ENCODE measurements at places on chromosomes 6 and 20.

DNA sequence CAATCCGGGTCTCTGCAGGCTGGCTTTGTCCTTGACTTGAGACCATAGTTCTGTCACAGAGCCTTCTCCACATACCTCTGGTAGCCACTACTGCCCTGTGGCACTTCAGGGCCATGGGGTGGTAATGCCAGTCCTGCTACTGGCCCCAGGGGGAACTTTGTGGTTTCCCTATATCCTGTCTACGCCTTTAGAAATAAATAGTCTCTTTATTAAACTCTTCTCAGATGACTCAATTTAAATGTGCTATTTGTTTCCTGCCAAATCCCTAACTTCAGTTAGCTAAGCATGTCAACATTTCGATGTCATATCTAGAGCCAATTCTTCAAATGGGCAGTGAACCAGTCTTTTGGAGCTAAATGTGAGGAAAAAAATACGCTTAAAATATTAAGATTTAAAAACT lies 60.1 kb downstream of the SEL1L2 start:
- DNase-seq = no peak

DNA sequence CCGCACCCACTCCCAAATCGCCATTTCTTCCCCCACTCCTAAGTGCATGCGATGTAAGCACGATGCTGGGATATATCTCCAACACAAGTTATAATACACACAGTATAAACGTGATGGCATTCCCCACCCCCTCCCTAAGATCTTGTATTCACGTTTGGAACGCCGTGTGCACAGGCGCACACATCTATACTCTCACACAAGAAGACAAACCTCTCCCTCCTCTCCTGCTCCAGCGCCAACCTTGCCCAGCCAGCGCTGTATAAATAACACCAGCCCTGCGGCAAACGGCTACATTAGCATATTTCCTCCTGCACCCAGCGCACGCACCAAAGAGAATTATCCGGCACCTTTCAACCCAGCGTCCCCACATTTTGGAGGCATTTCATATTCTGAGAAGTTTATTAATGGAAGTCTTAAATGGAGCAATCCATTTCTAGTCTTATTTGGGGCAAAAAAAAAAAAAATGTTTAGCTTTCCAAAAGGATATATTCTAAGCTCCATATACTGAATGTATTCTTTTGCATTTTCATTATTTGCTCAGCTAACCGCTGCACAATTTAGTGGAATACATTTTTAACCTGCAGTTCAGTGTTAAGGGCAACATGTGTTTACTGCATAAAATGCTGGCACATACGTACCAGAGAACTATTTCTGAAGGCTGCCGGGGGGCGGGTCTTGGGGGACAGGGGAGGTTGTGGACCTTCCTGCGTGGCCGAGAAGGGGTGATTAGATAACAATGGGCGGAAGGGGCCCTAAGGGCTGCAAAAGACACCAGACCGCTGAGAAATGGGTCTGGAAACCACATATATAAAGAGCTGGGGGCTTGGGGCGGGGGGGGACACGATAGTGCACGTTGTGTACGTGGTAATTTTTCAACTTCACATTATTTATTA lies 1.1 kb upstream of the SLC22A23 start:
- DNase-seq = peak; percentile 63

- DNase-seq = no peak
These were observed 3.4 kb downstream of the ZNF512B start for GRCh38 chr20:63966172-63966943.

DNA sequence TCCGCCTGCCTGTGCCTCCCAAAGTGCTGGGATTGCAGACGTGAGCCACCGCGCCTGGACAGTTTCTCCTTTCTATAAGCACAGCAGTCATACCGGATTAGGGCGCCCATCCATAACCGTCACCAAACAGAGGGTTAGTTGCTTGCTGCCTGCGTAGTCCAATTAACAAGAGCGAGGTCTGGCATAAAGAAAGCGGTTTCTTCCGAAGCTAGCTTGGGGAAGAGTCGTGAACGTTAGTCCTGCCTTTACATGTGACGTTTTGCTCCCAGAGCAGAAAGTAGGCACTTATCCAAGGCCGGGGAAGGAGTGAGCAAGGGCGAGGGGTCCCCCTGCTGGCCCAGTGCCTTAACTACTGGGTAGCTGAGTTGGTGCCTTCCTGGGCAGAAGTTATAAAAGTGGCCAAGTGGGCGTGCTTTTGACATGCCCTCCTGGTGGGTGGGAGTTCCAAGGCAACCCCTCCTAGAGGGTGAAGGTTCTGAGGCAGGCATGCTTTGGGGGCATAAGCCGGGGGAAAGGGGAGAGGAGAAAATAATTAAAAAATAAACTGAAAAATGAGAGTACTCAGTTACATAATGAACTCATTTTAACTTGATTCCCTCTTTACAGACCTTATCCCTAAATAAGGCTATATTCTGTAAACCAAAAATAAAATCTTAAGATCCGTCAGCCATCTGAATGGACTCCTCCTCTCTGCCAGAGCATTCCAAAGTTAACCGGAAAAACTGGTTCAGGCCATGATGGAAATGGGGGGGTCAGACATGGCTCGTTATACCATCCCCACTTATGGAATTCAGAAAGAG lies 88.0 kb downstream of the FAM217A start:
- peak; percentile 48 for DNase-seq

DNA sequence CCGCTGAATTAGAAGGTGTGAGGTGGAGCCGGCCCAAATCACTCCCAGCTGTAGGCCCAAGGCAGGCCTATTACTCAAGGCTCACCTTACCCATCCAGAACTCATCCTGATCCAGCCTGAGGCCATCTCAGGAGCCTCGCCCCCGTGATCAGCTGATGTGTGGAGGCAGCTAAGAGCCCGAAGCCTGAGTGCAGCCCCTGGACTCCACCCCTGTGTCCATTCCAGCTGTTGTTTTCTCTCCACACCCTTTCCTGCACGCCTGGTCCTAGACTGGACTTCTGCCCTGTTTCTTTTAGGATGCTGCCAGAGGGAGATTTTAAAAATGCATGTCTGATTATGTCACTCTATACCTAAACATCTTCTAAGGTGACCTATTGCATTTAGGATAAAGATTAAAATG lies 124.7 kb upstream of the SUPT3H start:
- DNase-seq = no peak

DNA sequence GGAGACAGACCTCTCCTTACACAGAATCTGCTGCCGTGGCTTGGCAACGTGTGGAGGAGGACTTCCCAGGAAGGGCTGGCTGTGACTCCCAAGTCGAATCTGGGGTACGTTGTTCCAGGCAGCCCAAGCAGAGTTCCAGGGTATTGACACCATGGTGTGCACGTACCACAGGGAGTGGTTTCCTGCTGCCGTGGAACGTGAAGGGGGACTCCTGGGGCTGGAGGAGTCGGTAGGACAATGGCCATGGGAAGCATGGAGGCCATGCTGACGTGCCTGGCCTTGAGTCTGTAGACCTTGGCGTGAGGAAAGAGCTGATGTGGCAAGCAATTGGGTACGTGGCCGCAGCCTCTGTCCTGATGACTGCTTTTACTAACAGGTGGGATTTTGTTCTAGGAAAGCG lies 119.3 kb downstream of the TULP4 start:
- DNase-seq = no peak

DNA sequence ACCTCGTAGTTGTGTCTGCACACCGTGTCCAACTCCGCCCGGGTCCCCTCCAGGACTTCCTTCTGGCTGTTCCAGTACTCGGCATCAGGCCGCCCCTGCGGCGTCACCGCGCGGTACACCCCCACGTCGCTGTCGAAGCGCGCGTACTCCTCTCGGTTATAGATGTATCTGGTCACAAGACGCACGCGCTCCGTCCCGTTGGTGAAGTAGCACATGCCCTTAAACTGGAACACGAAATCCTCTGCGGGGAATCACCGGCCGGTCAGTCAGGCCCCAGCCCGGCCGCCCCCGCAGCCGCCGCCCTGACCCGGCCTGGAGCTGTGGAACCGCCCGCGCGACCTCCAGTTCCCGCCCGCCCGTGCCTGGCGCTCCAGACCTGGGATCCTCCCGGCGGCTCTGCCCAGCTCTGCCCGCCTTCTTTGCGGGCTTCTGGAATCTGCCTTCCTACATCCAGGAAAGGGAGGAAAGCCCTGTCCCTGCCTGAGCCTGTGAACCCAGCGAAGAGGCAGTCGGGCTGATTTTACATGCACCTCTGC lies 1.6 kb downstream of the HLA-DQB1 start:
- no peak for DNase-seq

- peak; percentile 40 for DNase-seq
These were observed 929.9 kb upstream of the EPHA7 start for GRCh38 chr6:94349227-94349626.

DNA sequence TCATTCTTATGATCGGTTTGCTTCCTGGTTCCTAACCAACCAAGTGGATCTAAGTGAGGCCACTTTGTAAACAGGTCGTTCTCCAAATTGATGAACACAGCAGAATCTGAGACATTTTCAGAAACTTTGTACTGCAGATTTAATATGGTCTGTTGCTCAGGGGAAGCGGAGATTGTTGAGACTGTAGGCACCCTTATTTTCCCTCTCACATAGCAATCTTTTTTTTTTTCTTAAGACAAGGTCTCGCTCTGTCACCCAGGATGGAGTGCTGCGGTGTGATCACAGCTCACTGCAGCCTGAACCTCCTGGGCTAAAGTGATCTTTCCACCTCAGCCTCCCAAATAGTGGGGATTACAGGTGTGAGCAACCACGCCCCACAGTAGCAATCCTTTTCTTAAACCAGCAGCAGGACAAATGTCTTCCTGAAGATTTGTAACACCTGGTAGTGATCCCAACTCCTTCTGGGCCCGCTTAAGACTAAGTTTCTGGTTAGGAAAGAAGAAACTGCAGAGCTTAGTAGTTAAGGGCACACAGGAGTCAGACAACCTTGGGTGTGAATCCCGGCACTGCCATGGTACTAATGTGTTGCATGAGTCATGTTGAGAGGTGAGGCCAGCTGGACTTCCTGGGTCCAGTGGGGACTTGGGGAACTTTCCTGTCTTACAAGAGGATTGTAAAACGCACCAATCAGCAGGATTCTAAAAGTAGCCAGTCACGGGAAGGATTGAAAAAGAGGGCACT lies 48.4 kb upstream of the EZR start:
- no peak for DNase-seq

DNA sequence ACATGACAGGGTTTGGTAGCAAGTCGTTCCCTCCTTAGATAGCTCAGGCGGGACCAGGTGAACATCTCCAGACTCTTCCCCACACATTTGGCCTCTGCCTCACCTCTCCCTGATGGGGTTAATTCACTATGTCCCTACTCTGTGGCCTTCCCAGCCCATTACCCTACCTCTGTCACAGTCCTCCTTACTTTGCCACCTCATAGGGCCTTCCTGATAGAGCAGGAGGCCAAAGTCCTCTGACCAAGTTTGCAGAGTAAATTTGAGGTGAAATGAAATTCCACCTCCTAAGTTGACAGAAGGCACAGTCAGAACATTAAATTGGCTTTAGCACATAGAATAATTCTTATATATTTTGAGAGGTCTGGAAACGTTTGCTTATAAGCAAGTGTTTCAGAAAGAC lies 53.1 kb upstream of the ARMC2 start:
- DNase-seq = no peak

GRCh38 chr6:79422666-79423065 lies 114.6 kb downstream of the LCA5 start:
- no peak for DNase-seq

GRCh38 chr6:129455126-129455769 lies 254.7 kb downstream of the ARHGAP18 start:
- DNase-seq = no peak

GRCh38 chr20:20404633-20405032 lies 36.7 kb downstream of the INSM1 start:
- DNase-seq = no peak

DNA sequence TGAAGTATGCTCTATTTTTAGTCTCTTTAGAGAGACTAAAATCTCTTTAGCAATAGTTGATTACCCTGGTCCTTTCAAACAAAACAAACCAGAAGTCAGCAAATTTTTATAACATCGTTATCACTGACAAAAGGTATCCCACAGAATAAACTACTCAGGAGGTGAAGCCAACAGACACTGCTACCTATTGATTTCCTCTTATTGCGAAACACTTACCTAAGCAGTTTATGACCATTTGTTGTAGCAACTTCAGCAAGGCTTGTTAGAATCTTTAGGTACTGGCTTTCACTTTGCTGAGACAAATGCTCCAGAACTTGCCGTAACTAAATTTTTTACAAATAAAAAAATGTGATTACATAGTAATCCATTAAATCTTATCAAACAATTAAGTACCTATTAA lies 64.4 kb downstream of the HACE1 start:
- peak; percentile 30 for DNase-seq

DNA sequence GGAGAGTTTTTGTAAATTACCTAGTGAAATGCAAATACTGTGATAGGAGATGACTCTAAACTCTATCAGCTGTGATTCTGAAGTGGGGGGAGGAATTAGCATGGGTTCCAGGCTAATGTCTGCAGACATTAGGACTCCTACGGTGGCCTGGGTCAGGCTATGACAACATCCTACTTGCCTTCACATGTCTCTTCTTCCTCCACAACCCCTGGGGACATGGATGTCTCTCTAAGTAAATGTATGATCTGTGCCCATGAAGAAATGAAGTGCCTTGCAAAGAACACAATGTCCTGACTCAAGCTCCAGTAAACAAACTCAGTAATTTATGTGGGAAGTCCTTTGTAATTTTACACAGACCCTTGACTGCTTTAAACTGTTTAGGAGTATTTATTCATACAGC lies 165.8 kb upstream of the EEF1E1 start:
- no peak for DNase-seq

GRCh38 chr20:2795451-2795850 lies 5.0 kb downstream of the CPXM1 start:
- DNase-seq = no peak
